ENCODE measurements at places on chromosomes 12 and 14.
A peak's percentile ranks its signal among the peaks of the same experiment; 100 is the strongest.

DNA sequence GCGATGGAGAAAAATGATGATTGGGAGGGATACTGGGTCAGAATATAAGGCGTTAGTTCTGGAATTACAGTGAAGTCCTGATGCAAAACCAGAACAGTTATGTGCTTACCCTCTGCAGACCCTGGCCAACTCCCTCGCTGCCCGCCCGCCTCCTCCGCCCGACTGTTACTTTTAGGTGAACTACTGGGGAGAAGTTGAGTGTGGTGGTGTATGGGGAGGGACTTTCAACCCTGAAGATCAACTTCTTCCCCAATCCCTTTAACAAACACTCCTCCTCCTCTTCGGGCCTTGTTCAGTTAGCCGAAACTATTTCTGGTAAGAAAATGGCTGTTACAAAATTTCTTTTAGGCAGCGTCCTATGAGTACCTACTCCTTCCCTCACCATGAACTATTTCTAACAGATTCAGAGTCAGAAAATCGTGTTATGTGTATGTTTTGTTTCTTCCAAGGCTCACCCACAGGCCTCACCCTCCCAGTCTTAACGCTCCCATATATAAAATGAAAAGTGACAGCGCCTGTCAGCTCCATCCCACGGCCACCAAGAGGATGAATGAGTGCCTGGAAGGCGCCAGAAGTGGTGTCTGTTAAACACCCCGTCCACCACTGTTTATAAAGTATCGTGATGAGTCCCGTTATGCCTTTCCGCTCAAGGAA, 1.3 kb downstream of the FBXO33 start:
- no peak for DNase-seq

DNA sequence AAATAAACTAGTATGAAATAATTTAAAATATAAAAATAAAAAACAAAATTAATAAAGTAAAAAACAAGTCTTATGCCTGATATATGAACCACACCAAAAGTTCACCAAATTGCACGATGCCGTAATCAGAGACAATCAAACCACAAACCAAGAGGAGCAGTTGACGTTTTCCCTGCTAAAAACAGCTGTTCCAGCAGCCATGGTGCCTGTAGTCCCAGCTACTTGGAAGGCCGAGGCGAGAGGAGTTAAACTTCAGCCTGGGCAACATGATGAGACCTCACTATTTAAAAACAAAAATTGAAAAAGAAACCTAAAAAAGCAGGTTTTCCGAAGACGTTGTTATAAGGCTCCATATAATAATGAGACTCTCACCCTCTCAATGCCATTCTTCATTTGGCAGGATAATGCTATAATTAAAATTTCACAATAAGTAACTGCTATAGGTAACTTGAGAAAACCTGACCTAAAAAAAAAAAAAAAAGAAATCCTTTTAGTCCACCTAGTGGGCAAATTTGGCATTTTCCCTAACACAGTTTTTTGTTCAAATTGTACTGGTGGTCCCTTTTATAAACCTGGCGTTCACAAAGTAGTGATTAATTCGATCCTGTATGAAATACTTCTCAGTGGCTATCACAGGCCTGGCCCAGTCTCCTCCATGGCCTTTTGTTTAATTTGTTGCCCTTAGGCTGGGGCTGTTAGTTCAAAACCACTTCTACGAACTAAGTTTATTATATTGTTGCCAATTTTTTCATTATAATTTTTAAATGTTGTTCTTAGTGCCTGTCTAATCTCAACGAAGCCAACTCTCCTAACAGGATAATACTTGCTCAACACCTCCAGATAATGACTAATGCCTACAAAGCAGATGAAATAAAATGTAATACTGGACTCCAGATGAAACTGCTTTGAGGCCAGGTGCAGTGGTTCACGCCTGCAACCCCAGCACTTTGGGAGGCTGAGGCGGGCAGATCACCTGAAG, 62.1 kb downstream of the TNFAIP2 start:
- DNase-seq, result no peak

GRCh38 chr12:123132951-123133619, 17.8 kb downstream of the PITPNM2 start:
- DNase-seq, result no peak

DNA sequence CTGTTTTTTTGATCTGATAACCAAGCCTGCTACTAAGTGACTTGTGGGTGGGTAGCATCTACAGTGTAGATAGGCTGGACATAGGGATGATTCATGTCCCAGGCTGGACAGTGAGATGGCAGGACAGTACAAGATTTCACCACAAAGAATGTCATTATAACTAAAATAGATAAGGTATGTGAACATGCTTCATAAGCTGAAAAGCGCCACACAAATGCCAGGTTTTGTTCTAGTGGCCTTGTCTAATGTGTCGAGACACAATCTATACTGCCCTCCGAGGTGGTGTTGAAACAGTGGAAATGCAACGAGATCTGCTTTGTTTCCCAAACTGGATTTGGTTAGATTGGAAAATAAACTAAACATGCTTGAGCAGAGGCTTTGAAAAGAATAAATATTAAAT, 4.4 kb downstream of the LGALS3 start:
- DNase-seq, result no peak

DNA sequence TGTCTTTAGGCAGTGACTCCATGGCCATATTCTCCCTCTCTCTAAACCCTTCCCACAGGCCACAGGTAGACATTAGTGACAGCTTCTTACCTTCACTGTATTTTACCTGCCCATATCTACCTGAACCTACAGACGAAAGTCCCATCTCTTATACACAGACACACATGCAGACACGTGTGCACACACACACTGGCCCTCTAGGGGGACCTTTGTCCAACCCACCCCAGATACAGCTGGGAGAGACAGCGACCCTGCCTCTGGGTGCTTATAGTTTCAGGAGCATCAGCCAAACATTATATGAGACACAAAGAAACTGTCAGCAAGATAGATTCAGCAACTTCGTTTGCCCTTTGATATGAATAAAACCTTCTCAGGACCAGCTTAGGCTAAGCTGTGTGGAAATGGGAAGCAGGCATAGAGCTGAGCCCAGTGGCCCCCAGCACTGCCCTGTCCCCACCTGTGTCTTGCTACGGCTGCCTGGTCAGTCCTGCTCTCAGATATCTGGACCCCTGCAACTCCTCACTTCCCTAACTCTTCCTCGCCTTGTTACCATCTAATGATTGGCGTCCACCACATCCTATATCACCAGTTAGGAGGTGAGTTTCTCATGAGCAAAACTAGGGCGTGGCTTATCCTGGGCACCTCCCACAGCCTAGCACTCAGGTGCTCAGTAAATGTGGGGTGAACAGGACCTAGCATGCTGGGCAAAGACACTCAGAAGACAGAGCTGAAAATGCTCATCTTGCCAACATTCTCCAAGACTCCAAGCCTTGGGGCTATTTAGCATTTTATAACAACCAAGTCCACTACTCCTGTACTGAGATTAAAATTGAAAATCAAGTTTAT, 12.0 kb upstream of the CD9 start:
- DNase-seq, result no peak

GRCh38 chr14:57464008-57464730, 29.5 kb downstream of the CCDC198 start:
- peak; percentile 38 for DNase-seq

DNA sequence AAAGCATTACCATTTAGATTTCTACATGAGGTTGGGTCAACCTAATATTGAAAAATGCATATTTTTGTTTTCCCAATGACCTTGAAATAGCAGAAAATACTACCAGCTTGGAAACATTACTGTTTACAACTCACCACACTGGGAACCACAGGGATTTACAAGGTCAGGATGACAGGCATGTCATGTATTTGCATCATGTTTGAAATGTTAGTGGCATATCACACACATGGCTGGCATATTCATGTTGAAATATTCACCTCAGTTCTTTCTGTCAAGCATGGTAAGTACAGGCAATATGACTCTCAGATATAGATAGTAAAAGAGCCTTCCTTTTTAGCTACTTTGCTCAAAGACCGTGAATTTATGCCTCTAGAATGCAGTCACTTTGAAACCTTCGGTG, 593.5 kb downstream of the NOVA1 start:
- DNase-seq, result no peak

GRCh38 chr14:24310646-24311604, at the start of gene LTB4R:
Gene LTB4R (plus strand): TSS chr14:24311502. CDS start chr14:24315652, 4,150 bp downstream.
- peak; percentile 76 for DNase-seq

- no peak for DNase-seq
Measured at GRCh38 chr14:53955229-53955556, 1.4 kb downstream of the BMP4 start.

DNA sequence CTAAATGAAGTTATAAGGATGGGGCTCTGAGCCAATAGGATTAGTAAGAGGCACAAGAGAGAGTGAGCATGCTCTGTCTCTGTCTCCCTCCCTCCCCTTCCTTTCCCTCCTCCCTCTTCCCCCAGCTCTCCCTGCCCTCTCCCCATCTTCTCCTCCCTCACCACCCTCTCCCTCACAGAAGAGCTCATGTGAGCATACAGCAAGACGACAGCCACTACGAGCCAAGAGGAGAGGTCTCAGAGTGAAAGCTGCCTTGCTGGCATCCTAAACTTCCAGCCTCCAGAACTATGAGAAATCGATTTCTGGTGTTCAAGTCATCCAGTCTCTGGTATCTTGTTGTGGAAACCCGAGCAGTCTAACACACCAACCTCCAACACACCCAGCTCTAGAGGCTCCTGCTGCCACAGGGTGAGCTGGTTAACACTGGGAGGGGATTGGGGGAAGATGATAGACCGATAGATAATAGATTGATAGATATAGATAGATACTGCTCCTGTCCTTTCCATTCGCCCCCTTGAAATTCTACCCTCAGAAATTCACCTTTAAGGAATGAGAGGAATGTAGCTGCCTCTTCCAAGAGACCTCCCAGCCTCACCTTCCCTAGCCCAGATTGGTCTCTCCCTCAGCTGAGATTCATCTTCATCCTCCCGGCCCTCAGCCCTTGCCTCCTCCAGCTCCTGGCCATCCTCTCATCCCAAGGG, 25.8 kb upstream of the ACTN1 start:
- DNase-seq, result no peak

DNA sequence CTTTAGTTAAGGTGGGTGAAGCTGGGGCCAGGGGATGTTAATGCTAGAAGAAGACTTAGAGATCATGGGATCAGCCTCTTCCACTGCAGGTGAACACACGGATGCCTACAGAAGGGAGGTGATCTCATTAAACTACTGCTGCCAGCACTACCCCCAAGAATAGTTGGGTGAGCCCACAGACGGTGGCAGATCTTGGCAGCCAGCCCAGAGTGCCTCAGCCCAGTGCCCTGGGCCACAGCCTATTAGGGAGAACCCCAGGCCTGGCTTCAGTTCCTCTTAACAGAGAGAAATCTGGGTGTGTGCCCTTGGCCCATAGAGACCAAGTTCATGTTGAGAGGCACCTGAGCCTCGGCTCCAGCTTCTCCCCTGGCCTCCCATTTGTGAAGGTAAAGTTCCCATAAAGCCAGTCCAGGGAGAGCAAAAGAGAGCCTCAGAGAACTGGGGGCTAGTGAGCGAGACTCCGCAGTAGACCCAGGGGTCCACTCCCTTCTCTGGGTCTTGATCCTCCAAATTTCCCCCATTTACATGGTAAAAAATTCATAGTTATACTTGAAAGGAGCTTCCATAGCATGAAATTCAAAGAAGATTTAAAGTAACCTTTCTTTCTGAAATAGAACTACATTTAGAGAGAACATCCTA, 125.0 kb upstream of the CCND2 start:
- no peak for DNase-seq

DNA sequence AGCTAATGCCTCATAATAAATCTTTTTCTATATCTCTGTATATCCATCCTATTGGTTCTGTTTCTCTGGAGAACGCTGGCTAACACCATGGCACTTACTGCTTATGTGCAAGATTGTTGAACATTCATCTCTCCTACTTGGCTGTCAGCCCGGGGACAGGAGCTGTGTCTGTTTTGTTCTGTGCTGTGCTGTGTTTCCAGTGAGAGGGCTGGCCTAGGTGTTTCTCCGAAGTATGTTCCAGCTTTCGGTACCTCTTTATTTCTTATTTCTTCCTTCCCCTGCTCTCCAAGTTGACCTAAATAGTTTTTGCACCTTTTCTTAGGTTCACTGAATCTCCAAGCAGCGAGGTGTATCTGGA, 18.8 kb upstream of the NR4A1 start:
- DNase-seq, result no peak

- DNase-seq, result no peak
Measured at GRCh38 chr12:128857133-128857763, 4.0 kb downstream of the GLT1D1 start.

DNA sequence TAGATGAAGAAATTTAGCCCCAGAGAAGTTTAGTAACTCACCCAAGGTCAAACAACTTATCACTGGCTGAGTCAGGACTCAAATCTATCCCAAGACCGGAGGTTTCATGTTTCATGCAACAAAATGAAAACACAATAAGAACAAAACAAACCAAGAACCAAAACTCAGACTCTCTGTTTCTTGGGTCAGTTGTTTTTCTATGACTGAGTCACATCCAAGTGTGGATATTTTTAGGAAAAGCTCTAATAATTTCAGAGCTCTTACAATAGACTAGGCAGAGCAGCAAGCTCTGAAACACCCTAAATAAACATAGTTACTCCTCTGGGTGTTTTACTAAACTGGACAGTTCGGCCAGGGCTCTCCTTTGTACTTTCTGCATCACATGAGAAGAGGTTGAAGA, 87.6 kb upstream of the PRB2 start:
- no peak for DNase-seq

GRCh38 chr12:103331643-103332042, 164.1 kb downstream of the C12orf42 start:
- DNase-seq, result no peak

- DNase-seq, result no peak
Measured at GRCh38 chr12:48980953-48981756, 3.0 kb downstream of the WNT1 start.

GRCh38 chr12:132600048-132601032, 10.0 kb downstream of the LRCOL1 start:
- peak; percentile 65 for DNase-seq
